ENCODE measurements at places on chromosomes 6 and 20.

DNA sequence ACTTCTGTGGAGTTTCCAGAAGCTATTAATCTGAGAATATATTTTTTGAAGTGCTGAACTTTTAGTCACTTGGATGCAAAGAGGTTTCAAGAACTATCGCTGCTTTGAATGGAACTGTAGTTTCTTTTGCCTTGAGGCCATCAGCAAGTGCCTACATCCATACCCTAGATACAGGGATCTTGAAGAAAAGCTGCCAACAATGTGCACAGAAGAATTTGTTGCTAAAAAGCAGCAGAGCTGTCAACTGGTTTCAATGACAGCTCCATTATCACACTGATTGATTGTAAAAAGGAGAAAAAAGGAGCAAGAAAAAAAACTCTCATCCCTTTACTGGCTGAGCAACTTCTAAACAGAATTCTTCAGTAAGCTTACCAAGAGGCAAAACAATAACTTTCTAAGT is 251.0 kb upstream of the NRSN1 start:
- no peak for DNase-seq

- DNase-seq: no peak
Measured at GRCh38 chr6:31465185-31465536, 32.8 kb upstream of the MICB start.

- DNase-seq: no peak
Measured at GRCh38 chr6:113594726-113595125, 262.4 kb upstream of the MARCKS start.

- DNase-seq: peak; percentile 32
Measured at GRCh38 chr6:43951063-43951755, 176.0 kb downstream of the MRPL14 start.

GRCh38 chr20:44022464-44022863 is 107.8 kb downstream of the TOX2 start:
- no peak for DNase-seq

- no peak for DNase-seq
Measured at GRCh38 chr6:119736296-119737021, 386.9 kb upstream of the MAN1A1 start.

DNA sequence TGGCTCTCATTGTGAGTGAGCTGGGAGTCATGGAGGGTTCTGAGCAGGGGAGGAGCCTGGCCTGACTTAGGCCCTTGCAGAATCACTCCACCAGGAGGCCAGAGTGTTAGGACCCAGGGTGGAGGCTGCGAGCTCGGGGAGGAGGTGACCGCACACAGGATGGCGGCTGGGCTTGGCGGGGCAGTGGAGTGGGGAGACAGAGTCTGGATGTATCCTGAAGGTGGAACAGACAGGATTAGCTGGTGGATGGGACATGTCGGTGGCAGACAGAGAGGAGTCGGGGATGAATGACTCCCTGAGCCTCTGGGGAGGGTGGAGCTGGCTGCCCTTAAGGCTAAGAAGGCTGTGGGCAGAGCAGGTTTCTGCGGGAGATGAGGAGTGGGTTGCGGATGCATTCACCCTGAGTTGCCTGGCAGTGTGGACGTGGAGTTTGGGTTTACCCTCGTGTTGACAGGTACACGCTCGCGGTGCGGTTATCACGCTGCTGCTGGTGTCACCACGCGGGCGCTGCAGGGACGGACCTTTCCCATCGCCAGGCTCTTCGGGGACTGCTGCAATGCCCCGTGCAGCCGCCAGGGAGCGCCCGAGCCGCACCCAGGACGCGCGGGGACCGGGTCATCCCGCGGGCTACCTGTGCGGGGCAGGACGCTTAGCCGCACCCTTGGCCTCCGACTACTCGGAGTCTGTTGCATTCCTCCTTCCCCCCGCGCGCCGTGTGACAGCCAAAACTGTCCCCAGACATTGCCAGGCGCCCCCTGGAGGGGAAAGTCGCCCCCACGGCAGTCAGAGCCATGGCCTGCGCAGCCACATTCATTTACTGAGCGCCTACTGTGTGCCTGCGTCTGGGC is 43.0 kb upstream of the PTGIS start:
- DNase-seq: peak; percentile 64

- no peak for DNase-seq
Measured at GRCh38 chr20:51535674-51536073, 6.8 kb downstream of the NFATC2 start.

DNA sequence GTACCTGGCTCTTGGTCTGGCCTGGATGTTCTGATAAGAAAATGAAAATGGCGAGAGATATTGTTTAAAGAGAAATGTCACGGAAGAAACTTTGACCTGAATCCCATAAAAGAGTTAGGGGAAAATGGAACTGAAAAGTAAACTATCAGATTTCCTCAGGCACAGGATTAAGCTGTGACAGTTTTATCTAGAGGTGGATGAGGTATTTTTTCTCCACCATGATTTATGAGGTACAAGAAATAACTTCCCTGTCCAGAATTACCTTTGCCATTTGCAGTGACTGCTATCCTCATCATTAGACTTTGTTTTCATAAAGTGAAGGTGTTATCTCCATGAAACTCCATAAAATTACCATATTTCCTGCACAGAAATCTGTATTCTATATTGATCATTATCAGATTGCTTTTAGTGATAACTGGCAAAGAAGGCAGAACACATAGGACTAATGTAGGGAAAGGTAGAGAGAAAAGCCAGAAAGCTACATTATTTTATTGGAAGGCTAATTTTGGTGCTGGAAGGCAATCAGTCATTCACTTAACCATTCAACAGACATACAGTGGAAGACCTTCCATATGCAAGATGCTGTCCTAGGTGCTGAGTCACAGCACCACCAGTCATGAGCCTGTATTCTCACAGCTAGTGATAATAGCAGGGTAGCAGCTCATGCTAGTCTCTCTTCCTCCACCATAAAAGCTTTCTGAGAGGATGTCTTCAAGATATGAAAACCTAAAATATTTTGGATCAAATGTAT is 427.3 kb upstream of the CITED2 start:
- peak; percentile 41 for DNase-seq
